ENCODE measurements at places on chromosomes 2 and 18. TPM values are rescaled to one million over a fixed set of nuclear protein-coding genes. Genes with fewer than 3 reads are reported as not detected.

The B4GALT6 gene
- not detected for total RNA-seq

DNA sequence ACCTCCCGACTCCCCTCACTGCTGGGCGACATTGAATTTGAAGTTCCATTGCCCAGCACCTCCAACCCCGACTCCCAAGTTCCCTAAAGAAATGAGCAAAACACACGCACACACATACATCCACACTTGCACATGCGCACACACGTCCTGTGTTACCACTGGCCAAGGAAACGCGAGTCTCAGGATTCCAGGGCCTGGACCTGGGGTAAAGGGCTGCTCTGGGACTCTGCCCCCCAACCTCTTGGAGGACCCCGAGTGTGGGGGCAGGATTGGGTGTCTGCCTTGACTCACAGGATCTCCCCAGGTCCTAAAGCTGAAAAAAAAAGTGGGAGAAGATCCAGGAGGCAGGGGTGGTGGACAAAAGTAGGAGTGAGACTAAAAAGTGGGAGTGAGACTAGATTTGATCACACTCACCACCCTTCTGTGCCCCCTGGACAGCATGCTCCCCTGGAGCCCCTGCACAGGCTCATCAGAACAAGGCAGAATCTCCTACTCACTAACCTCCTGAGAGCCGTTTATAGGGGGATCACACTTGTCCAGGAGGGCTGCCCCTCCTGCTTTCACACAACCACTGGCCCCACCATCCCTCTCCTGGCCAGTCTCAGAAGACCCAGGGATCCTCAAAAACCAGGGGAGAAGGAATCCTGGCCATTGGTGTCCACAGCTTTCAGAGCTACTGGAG lies 202.2 kb downstream of the TNS1 start:
- DNase-seq, result no peak

- DNase-seq, result no peak
These were observed 1557.2 kb upstream of the ZEB2 start for GRCh38 chr2:146077156-146077555.

DNA sequence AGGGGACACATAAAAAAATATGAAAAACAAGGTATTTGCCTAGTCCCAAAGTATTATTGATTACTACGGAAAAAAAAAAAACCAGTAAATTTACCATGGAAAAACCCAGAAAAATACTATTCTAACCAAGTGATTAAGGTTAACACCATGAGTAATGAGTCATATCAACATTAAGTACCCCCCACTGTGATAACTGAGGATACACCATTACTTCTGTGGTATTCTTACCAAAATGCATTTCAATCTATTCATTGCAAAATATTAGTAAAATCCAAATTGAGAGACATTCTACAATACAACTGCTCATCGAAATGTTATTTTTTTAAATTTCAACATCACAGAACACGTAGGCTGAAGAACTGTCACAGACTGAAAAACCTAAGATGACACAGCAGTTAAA lies 669.8 kb downstream of the ZEB2 start:
- no peak for DNase-seq

- no peak for DNase-seq
These were observed 11.8 kb downstream of the RASGRP3 start for GRCh38 chr2:33488178-33488690.

Measured in G401 (cell line).